ENCODE measurements at places on chromosomes 12 and 14.
A peak's percentile ranks its signal among the peaks of the same experiment; 100 is the strongest.

GRCh38 chr14:94636744-94637412 is 24.7 kb downstream of the SERPINA3 start:
- peak; percentile 40 for DNase-seq

DNA sequence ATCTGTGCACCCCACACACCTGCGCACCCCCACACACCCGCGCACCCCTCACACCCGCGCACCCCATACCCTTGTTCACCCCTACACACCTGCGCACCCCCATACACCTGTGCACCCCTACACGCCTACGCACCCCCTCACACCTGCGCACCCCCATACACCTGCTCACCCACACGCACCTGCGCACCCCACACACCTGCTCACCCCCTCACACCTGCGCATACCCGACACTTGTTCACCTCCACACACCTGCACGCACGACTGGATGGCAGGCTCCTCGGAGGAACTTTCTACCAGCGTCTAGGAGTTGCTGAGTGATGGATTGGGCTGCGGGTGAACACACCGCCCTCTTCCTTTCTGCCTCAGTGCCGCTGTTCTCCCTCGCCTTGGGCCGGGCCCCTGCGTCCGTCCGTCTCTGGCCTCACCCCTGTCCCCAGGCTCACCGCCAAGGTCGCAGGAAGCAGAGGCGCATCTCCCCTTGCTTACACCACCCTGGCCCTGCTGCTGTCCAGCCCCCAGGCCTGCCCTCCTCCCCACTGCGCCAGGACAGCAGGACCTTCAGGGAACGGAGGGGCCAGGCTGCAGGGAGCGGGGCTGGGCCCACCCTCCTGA is 20.7 kb upstream of the TMEM106C start:
- DNase-seq, result no peak

DNA sequence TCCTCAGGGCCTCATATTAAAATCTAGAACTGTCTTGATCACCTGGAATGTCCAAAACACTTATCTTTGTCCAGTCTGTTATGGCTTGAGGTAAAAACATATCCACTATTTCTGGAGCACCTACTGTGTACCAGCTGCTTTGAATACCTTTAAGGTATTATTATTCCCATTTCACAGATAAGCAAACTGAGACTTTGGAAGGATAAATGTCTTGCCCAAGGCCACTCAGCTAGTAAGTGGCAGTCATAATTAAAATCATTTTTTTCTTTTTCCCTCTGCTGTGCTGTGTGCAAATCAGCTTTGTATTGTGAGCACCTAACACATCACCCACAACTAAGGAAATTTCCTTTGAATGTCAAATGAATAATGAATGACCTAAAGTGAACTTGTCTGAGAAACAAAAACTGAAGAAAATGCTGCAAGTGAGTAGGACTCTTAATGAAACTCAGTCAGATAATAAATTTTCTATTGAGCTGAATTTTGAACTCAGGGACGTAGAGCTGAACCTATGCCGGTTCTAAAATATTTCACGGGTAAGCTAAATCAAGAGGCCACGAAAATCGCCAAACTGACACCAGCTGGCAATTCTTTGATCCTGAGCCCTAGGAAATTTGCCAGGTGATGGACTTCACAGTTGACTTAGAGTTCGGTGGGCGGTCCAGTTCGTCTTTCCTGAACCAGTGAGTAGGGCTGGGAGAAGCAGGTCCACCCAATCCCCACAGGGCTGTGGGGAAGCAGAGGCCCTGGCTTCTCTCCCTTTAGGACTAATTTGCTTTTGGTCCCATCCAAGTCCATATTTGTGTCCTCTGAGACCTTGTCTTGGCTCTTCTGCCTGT is 159.7 kb upstream of the PWP1 start:
- no peak for DNase-seq

DNA sequence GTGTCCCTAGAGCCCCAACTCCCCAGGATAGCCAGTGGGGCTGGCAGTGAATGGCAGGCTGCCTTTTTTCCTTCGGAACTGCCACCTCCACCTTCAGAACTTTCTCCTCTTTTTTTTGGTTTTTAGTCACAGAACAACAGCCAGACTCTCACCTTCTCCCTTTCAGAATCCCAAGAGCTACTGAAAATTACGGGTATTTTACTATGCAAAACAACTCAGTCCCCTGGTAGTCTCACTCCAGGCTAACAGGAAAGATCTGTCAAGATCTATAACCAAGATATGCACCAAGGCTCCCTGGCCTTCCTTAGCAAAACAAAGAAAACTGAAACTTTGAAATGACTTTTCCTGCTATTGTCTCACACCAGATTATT is 12.5 kb downstream of the PLEKHG6 start:
- DNase-seq, result no peak

- DNase-seq, result peak; percentile 49
Observed at GRCh38 chr14:57293866-57294837, 25.4 kb downstream of the AP5M1 start.

DNA sequence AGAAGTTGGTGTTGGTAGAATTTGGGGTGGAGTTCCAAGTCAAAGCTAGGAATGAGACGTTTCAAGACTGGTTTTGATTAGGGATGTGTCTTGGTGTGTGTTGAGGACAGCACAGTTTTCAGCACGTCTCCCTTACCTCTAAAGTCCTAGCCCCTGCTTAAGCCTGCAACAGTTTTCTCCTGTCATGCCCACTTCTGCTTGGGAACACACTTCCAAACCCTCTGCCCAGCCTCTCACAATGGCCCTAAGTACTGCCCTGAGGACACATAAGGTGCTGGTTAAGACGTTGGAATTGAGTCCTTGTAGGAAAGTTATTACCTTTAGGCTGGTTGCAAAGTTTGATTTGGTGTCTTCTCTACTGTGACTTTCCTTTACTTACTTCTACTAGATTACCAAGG is 710 bp upstream of the BMAL2 start:
- DNase-seq, result no peak
